ENCODE measurements at places on chromosomes 16 and 17.

DNA sequence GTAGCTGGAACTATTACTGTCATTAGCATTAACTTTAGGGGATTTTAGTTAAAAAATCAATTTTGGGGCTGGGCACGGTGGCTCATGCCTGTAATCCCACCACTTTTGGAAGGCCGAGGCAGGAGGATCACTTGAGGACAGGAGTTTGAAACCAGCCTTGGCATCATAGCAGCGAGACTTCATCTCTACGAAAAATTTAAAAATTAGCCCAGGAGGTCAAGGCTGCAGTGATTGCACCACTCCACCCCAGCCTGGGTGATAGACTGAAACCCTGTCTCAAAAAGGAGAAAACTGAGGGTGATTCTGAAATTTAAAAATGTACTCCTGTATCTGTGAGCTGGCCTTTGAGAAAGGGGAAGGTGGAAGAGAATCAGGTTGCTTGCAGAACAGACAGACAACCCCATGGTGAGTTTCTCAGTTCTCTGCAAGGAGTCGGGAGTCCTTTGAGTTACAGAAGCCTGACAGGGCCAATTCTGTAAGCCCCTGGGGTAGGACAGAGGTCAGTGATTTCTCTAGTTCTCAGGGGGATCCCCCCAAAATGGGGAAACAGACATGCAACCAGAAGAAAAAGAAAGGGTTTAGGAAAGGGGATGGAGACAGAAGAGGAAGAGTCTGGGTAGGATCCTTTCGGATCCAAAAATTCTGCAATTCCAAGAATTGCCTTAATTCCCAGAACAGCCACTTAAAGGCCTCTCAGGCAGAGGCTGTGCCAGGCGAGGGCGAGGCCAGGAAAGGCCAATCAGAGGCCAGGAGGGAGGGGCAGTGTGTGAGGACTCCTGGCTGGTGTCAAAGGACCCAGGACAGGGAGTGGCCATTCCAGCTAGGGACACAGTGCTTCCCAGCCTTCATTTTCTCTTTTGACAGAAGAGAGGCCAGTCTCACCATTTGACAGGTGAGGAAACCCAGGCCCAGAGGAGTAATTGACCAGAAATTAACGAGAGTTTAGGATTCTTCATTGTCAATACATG, 6.7 kb downstream of the NUPR1 start:
- peak; percentile 92 for DNase-seq

DNA sequence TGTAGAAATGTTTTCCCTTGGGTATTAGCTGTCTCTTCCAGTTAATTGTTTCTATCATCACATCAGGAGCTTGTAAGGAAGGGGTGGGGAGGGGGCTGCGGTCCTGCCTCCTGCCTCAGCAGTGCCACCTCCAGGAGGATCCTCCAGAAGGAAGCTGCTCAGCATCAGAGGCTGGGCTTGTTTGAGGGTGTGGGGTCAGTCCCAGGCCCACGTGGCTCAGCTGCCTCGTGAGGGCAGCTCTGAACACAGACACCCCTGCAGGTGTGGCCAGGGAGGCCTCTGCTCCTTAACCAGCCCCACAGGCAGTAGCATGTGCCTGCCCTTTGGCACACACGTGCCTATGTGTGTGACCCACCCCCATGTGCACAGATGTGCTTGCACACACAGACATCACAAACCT, 46.3 kb downstream of the MRM1 start:
- no peak for DNase-seq

GRCh38 chr16:72925631-72925979, 122.3 kb downstream of the ZFHX3 start:
- DNase-seq = no peak

- peak; percentile 83 for DNase-seq
Observed at GRCh38 chr17:50297407-50297865, 23.2 kb downstream of the TMEM92 start.

DNA sequence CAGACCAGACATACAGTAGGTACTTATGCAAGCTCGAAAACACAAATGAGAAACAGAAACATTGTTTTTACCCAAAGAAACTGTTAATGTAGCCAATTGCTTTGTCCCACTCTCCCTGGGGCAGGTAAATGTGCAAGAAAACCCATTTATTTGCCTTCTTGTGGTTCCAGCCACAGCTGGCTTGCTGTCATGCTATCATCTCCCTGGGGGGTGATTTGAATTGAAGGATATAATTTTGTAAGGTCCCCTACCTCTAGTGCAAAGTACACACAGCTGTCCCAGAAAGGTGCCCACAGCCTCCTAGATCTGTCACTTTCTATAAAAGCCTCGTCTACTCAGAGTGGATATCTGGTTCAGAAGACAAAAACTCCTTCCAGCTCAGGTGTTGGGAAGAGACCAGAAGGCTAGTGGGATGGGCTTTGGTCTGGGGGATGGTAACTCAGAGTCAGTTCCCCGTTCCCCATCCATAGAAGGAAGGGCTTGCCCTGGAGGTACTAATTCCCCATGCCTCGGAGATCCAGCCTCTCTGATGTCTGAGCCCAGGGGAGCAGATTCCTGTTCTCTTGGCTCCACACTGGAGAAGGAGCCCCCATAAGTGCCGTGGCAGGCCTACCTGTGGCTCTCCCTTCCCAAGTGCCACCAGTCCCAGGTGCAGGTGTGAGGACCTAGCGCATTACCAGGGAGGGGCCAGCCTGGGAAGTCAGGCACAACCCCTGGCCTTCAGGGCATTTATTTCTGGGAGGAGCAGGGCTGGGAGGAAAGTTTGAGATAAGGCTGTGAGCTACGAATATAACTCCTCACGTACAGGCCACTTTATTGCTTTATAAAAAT, 2.4 kb upstream of the PRR15L start:
- no peak for DNase-seq

Measured in thyroid gland (tissue), 4 donors.